NCI-H524 (cell line): ENCODE measurements at places on chromosomes 12 and 14.

- peak; percentile 95 for DNase-seq
These were observed 4.1 kb downstream of the TSHR start for GRCh38 chr14:80959496-80959895.

- no peak for DNase-seq
These were observed 208.0 kb downstream of the NOVA1 start for GRCh38 chr14:26389646-26390508.

- DNase-seq: no peak
These were observed 32.9 kb downstream of the MAP1LC3B2 start for GRCh38 chr12:116591855-116592637.

- peak; percentile 28 for DNase-seq
These were observed 260.6 kb upstream of the GARIN6 start for GRCh38 chr12:99386907-99387306.

GRCh38 chr14:61511558-61511948, 183.8 kb upstream of the HIF1A start:
- no peak for DNase-seq

DNA sequence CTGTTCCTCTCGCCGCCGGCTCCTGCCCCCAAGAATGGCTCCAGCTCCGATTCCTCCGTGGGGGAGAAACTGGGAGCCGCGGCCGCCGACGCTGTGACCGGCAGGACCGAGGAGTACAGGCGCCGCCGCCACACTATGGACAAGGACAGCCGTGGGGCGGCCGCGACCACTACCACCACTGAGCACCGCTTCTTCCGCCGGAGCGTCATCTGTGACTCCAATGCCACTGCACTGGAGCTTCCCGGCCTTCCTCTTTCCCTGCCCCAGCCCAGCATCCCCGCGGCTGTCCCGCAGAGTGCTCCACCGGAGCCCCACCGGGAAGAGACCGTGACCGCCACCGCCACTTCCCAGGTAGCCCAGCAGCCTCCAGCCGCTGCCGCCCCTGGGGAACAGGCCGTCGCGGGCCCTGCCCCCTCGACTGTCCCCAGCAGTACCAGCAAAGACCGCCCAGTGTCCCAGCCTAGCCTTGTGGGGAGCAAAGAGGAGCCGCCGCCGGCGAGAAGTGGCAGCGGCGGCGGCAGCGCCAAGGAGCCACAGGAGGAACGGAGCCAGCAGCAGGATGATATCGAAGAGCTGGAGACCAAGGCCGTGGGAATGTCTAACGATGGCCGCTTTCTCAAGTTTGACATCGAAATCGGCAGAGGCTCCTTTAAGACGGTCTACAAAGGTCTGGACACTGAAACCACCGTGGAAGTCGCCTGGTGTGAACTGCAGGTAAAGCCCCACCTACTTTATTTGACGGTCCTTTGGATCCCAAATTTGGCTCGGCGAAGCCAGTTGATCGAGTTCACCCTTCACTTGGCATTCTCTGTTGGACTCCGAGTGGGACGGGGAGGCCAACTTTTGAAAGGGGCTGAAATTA, 1.5 kb downstream of the WNK1 start:
- peak; percentile 28 for DNase-seq

- no peak for DNase-seq
These were observed 185.3 kb upstream of the BCL2L14 start for GRCh38 chr12:11885261-11886038.

DNA sequence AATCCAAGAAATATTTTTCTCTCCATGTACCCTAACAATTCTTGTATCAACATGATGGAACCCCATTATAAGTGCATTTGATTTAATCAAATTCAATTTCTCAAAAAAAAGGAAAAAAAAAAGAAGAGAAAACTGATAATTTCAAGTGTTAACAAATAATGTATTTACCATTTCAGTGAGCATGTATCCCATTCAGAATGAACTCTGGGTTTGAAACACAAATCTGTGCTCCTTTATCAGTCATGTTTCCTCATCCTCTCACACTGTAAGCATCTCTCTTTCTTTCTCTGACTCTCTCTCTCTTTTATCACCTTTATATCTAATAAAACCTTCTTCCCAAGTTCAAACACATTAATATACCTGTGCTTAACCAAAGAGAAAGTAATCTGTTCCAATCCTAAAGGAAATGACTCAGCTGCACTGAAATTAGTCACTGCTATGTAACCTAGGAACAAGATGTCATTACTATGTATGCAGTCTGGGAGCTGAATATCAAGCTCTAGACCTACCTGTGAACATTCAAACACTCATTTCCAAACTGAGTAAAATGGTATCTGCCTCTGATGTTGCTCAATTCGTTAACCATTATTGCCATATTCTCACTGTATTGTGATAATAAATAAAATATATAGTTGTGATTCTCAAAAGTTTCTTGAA, 135.0 kb upstream of the LRIG3 start:
- no peak for DNase-seq

GRCh38 chr12:109289004-109289403, 20.1 kb downstream of the FOXN4 start:
- DNase-seq: peak; percentile 25

GRCh38 chr14:84085493-84085892, 1444.5 kb upstream of the FLRT2 start:
- DNase-seq: no peak

DNA sequence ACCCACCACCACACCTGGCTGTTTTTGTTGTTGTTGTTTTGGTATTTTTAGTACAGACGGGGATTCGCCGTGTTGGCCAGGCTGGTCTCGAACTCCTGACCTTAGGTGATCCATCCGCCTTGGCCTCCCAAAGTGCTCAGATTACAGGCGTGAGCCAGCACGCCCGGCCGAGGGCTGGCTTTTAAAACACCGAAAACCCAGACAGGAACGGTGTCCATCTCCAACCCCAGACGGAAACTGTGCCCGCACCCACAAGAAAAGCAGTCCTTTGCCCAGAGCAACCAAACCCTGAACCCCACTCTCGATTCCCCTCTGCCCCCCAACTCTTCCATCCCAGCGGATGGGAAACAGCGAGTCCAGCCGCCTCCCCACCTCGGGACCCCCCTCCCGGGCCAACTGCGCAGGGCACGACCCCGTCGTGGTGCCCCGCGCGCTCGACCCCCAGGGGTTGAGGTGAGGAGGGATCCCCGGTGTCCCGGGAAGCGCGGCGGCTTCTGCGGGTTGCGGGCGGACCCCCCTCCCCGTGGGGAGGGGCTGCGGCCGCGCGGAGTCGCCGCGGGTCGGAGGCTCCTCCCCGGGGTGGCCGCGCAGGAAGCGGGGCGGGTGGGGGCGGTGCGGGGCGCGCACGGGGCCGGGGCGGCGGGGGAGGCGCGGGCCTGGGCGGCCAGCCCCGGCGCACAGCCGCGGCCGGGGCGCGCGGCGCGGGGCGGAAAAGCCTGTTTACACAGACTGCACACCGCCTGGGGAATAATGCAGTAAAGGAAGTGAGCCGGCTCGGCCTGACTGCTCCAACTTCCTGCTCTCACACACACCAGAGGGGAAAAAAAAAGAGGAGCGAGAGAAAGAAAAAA, at the start of gene ELK3:
Gene ELK3, plus strand, starts transcription at position 651 of the 851 bp plus-strand sequence.
- DNase-seq: peak; percentile 25
